ENCODE measurements at places on chromosomes 11 and 22.

- peak; percentile 9 for DNase-seq
These were observed 71.5 kb upstream of the RAB38 start for GRCh38 chr11:88246696-88247095.

DNA sequence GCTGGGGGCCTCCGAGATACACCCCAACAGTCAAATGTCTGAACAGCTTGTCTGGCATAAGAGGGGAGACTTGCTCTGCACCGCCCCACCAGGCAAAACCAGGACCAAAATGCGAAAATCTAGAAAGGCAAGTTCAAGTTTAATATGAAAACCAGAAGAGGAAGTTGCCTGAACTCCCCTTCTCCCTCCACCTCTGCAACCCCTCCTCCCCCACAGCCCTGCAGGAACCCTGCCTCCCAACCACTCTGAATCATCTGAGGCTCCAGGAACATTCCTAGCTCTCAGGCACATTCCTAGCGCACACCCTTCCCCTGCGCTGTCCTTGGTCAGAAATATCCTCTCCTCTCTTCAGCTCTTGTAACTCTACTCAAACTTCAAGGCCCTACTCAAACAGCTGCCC, 36.7 kb downstream of the ISX start:
- DNase-seq: no peak

DNA sequence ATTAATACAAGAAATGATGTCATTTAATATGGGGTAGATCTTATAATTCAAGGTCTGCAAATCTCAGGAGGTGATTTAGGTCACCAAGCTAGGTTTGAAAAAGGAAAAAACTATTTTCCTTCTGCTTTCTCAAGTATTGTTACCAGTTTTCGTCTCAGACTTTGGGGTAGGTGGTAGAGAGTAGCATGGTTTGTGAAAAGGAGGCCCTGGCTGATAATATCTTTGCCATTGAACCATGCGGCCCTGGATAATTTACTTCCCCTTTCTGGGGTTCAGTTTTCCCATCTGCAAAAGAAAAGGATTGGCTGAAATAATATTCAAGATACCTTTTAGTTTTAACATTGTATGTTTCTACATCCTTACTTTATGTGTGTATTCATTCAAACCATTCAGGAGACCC, 92.1 kb downstream of the WNT11 start:
- DNase-seq: no peak

- no peak for DNase-seq
These were observed 42.6 kb upstream of the TEAD1 start for GRCh38 chr11:12631651-12632050.

DNA sequence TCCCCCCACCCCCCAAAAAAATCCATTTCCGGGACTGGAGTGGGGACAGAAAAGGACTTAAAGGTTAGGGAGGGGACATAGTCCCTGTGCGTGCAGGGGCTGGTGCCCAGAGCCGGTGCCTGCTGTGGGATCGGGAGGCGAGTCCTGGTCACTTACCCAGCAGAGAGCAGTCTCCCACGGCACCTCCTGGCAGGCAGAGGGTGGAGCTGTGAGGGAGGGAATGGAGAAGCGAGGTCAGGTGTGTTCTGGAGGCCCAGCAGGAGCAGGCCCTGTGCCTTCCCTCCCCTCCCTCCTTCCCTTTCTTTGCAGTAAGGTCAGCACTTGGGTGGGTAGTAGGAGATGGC, 28.4 kb downstream of the SHANK3 start:
- DNase-seq: no peak

GRCh38 chr11:122853971-122854446, 15.7 kb downstream of the CRTAM start:
- peak; percentile 54 for DNase-seq

DNA sequence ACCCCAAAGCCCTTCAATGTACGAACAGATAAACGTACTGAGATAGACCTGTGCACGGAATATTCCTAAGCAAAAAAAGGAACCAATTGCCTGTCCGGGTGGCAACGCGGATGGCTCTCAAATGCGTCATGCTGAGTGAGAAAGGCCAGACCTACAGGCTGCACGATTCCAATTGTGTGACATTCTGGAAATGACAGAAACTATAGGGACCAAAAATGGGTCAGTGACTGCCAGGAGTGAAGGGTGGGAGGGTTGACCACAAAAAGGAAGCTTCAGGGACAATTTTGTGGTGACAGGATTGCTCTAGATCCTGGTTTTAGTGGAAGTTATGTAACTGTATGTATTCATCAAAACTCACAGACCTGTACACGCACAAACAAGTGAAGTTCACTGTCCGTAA, 24.0 kb upstream of the SYT8 start:
- DNase-seq: no peak

DNA sequence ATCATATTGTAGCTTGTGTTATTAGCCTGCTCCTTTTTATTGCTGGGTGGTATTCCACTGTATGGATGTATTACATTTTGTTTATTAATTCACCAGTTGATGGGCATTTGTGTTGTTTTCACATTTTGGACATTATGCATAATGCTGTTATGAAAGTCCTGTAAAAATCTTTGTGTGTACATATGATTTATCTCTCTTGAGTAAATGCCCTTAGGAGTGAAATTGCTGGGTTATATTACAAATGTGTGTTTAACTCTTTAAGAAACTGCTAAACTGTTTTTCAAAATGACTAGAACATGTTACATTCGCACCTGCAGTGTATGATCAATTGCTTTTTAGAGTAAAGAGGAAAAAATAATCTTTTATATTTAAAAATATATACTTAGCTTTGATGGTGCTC, 54.4 kb upstream of the TP53I11 start:
- no peak for DNase-seq

DNA sequence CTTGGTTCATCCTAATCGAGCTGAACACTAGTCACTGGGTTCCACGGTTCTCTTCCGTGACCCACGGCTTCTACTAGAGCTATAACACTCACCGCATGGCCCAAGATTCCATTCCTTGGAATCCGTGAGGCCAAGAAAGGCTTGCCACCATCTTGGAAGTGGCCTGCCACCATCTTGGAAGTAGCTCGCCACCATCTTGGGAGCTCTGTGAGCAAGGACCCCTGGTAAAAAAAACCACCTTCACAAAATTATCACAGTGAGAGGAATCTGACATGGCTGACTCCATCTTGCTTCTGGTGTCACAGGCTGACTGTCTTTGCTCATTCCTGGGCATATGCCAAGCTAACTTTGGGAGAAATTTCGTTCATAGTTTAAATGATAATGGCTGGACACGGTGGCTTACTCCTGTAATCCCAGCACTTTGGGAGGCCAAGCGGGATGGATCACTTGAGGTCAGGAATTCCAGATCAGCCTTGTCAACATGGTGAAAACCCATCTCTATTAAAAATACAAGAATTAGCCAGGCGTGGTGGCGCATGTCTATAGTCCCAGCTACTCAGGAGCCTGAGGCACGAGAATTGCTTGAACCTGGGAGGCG, 18.9 kb upstream of the KCTD14 start:
- no peak for DNase-seq

DNA sequence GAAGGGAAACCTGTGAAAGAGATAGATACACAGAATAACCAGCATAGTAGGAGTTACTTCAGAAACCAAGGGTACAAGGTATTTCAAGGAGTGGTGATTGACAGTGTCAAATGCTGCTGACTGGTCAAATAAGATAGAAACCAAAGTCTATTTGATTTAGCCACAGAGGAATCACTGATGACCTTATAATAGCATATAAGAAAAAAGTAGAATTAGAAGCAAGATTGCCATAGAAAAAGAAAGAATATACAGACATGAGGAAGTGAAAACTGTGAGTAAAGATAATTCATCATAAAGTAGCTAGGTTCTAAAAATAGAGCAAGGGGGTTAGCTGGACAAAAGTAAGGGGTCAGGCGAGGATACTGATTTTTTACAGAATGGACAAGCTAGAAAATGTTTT, 14.2 kb downstream of the ZBTB44 start:
- no peak for DNase-seq

- no peak for DNase-seq
These were observed 166.6 kb downstream of the COMMD9 start for GRCh38 chr11:36122671-36123070.

- no peak for DNase-seq
These were observed 32.5 kb upstream of the LARGE1 start for GRCh38 chr22:33952776-33953175.

DNA sequence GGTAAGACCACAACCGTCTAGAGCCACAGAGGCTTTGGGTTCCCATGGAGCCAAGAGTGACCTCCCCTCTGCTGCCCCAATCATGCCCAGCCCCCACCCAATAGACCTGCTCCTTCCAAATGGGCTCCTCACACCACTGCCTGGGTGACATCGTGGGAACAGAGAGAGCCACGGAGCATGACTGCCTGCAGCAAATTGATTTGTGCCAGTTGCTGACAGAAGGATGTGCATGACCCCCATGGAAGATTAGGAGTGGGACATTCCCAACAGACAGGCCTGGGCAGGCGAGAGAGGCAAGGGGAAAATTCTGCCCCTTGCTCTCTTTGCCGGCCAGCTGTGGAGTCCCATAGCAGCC, 88.5 kb downstream of the TENM4 start:
- DNase-seq: no peak

GRCh38 chr11:59012398-59013265, 73.3 kb downstream of the GLYATL1 start:
- no peak for DNase-seq

- DNase-seq: no peak
These were observed 23.6 kb upstream of the SLC25A1 start for GRCh38 chr22:19201869-19202798.

- no peak for DNase-seq
These were observed 2.8 kb upstream of the TMPRSS13 start for GRCh38 chr11:117931971-117932370.

DNA sequence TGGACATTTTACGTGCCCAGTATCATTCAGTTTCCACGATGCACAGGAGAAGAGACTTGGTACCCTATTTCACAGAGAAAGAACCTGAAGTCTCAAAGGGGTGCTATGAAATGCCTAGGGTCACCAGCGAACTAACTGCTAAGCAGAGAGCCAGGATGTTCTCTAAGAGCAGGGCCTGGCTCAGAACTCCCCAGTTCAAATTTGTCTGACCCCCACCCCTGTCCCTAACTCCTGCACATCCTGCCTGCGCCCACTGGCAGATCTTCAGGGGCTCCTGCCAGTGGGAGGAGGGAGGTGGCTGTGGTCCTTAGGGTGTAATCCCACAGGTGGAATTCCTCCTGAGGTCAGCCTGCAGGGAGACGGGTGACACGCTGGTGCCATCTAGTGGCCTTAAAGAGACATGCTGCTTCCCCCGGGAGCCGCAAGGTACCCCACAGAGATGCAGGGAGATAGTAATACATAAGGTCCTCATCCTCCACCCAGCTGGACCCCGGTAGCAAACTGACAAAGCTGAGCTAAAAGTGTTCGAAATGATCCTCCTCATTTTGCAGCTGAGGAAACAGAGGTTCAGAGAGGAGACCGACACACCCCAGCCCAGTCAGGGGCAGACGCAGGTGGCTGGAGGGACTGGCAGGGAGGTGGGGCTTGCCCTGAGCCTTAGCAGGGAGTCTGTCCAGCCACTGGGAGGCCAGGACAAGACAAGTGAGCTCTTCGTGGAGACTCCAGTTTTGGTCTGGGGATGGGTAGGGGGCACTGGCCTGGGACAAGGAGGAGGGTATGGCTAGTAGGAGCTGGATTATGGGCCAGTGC, 34.1 kb downstream of the MB start:
- DNase-seq: peak; percentile 45

GRCh38 chr22:38696606-38697424, 3.9 kb downstream of the JOSD1 start:
- peak; percentile 56 for DNase-seq

- no peak for DNase-seq
These were observed at the start of gene GUCD1 for GRCh38 chr22:24554313-24555164. GUCD1 (minus strand) TSS chr22:24555138; CDS start chr22:24554991, 147 bp downstream.

GRCh38 chr11:122656073-122656630, 630 bp downstream of the UBASH3B start:
- peak; percentile 67 for DNase-seq

GRCh38 chr11:62463121-62463542, 44.3 kb downstream of the SCGB1A1 start:
- no peak for DNase-seq

DNA sequence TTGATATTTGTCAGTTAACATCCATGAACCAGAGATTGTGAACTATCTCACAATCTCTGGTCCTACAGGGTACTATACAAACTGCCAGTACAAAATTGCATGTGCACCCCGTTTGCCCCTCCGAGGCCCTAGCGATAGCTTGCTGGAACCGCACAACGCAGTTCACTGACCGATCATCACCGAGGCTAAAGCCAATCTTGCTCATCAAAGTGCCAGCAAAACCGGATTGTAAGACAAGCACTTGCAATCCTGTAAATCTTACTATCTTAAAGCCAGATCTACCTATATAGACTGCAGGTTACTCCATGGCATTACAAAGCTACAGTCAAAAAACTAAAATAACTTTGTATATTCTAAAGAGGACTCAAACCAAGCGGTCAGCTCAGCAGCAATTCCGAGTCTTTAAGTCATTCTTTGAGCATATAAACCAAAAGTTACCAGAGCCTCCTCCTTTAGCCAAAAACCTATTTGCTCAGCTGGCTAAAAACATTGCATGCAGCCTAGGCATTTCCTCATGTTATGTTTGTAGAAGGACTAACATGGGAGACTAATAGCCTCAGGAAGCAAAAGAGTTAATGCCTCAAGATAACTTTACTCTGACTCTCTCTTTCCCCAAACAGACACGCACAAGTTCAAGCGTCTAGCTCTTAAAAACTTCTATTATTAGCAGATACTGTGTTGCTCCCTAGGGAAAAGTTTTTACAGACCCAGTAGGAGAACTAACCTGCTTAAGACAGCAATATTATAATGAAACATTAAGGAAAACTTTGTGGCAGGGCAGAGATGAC, 30.7 kb upstream of the CPT1A start:
- DNase-seq: no peak

- no peak for DNase-seq
These were observed 100.3 kb upstream of the SLC22A12 start for GRCh38 chr11:64490562-64491216.

GRCh38 chr11:94315664-94316063, 11.3 kb downstream of the IZUMO1R start:
- DNase-seq: no peak

Measured in amniotic stem cell (primary cell).